ENCODE measurements at places on chromosomes 3 and 15. TPM values are rescaled to one million over a fixed set of nuclear protein-coding genes. Genes with fewer than 3 reads are reported as not detected.

GRCh38 chr3:120143676-120144075 lies 49.4 kb upstream of the GSK3B start:
- no peak overlapping the region for H3K27ac ChIP-seq
- no peak for DNase-seq
- H3K4me1 ChIP-seq = no peaks in the 10 kb centered on the region
- no peaks in the 10 kb centered on the region for H3K36me3 ChIP-seq

DNA sequence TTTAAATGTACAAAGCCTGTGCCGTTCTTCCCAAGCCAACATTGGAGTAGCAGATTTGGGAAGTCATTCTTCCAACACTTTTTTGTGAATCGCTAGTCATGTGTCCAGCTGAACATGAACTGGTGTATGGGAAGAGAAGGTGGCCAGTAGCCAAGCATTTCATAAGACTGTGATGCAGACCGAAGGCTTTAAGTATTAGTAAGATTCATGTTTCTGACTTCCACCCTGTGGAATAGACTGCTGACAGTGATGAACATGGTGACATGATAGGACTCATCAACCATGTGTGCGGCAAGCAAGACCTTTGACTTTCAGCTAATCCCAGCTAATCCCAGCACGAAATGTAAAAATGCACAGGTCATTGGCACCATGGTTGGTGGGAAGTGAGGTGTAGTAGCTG lies 48.3 kb upstream of the THSD4 start:
- no peaks in the 10 kb centered on the region for H3K4me1 ChIP-seq
- H3K36me3 ChIP-seq = no peaks in the 10 kb centered on the region
- H3K27ac ChIP-seq = peak overlapping the region; percentile 56
- DNase-seq = no peak
- no peak overlapping the region for H3K4me3 ChIP-seq

DNA sequence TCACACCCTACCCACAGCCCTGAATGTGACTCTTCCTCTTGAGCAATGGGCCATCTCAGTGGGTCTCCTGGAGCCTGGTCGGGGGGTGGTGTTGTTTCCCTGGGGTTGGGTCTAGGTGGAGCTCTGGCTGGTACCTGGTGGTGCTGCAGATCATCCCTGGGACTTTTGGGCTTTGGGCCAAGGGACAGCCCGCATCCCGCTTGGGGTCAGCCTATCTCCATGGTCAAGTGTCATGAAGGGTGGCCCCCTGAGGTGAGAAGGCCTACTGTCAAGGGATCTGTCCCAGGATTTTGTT lies 202.0 kb downstream of the UBE3A start:
- H3K36me3 ChIP-seq = no peaks in the 10 kb centered on the region
- no peak for DNase-seq
- no peaks in the 10 kb centered on the region for H3K4me1 ChIP-seq

DNA sequence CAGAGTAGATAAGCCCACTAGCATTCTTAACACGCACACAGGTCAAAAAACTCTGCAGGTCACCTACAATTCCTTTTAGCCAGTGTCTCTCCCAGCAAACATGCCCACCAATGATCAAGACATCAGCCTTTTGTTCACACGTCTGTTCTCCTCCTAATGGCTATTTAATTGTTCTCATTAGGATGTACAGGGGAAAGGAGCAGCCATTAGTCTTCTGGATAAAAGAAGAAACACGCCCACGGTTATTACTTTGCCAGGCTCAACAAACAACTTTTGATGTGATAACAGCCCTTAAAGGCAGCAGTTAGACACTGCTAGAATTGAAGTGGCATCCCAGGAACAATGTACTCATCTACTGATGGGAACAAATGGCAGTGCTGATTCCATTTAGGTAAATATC lies 108.8 kb downstream of the NTRK3 start:
- H3K27ac ChIP-seq = no peak overlapping the region
- H3K27me3 ChIP-seq = no peaks in the 10 kb centered on the region
- H3K36me3 ChIP-seq = no peaks in the 10 kb centered on the region
- no peak for DNase-seq

DNA sequence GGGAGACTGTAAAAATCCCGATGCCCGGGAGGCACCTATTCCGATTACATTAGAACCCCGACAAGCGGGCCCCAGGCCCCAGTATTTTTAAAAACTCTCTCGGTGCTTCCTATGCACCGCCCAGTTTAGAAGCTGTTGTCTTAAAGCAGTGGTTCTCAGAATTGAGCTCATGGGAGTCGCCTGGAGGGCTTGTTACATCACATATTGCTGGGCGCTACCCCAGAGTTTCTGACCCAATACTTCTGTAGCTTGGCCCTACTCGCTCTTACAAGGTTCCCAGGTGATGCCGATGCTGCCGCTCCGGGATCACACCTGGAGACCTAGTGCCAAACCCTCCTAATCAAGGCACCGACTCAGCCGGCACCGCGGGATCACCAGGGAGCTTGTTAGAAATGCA lies 35.2 kb downstream of the CPN2 start:
- peaks cover 16% of the 10 kb centered on the region for H3K4me1 ChIP-seq
- peak overlapping the region; percentile 67 for H3K4me3 ChIP-seq
- no peaks in the 10 kb centered on the region for H3K36me3 ChIP-seq
- no peaks in the 10 kb centered on the region for H3K27me3 ChIP-seq
- H3K27ac ChIP-seq = peak overlapping the region; percentile 78

DNA sequence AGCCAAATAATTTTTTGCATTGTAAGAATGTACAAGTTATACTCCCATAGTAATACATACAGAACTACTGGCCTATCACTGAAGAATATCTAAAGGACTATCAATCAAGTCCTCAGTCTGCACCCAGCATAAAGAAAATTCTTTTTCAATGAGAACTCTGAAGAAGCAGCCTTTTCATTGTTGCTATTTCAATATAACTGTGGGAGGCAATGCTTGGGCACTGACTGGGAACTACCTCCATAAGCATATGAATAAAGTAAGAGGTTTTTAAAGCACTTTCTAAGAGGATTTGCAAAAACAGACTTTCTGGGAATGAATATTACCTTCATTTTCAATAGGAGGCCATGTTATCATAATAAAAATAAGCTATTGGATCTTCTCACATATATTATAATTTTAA lies 24.6 kb upstream of the NECTIN3 start:
- no peak for DNase-seq
- H3K36me3 ChIP-seq = no peaks in the 10 kb centered on the region
- H3K4me3 ChIP-seq = no peak overlapping the region
- no peaks in the 10 kb centered on the region for H3K4me1 ChIP-seq
- no peaks in the 10 kb centered on the region for H3K27me3 ChIP-seq

GRCh38 chr3:64494526-64494925 lies 193.3 kb downstream of the ADAMTS9 start:
- no peak for DNase-seq
- no peaks in the 10 kb centered on the region for H3K4me1 ChIP-seq
- no peak overlapping the region for H3K27ac ChIP-seq
- H3K27me3 ChIP-seq = no peaks in the 10 kb centered on the region
- no peaks in the 10 kb centered on the region for H3K36me3 ChIP-seq

DNA sequence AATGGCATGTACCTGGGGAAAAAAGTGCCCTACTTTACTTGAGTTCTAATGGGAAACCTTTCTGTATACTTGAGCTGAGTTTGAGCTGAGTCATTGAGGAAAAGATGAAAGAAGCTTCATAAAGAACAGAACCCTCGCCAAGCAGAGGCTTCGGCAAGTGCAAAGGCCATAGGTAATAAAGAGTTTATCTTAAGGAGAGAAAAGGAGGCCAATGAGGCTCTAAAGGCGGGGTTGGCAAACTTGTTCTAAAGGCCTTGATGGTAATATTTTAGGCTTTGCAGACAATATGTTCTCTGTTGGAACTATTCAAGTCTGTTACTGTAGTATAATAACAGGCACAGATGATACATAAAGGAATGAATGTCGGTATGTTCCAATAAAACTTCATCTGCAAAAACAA lies 17.6 kb upstream of the TRAT1 start:
- H3K4me1 ChIP-seq = no peaks in the 10 kb centered on the region
- H3K27me3 ChIP-seq = no peaks in the 10 kb centered on the region
- DNase-seq = no peak
- no peaks in the 10 kb centered on the region for H3K36me3 ChIP-seq
- no peak overlapping the region for H3K4me3 ChIP-seq

GRCh38 chr15:68795298-68795848 lies 25.3 kb downstream of the ANP32A start:
- peak; percentile 94 for DNase-seq
- H3K36me3 ChIP-seq = no peaks in the 10 kb centered on the region
- H3K4me3 ChIP-seq = peak overlapping the region; percentile 13
- H3K27me3 ChIP-seq = no peaks in the 10 kb centered on the region
- H3K27ac ChIP-seq = peak overlapping the region; percentile 88
- peaks cover 44% of the 10 kb centered on the region for H3K4me1 ChIP-seq

- H3K27me3 ChIP-seq = no peaks in the 10 kb centered on the region
Observed at GRCh38 chr3:114624571-114625181, 330.8 kb downstream of the TIGIT start.

DNA sequence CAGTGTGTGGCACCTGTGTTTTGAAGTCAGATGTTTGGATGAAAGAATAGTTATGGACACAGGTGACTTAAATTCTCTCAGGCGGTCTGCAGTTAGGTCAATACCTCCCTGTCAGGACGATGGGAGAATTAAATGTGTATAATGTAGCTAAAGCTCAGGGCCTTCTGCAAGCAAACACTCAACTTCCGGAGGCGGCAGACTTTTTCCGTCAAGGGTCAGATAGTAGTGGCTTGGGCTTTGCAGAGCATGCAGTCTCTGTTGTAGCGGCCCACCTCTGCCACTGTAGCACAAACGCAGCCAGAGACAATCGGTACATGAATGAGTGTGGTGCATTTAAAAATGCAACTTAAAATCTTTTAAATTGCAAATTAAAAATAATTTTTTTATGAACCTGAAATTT lies 47.4 kb downstream of the CMTM8 start:
- H3K36me3 ChIP-seq = no peaks in the 10 kb centered on the region
- no peak for DNase-seq
- H3K27ac ChIP-seq = no peak overlapping the region

ITPR1 gene
- total RNA-seq = 227 TPM

PTH1R gene
- total RNA-seq = 13.4 TPM

CIP2A gene
- 2.0 TPM for total RNA-seq

TUBGCP4 gene
- 12.2 TPM for total RNA-seq

Data from breast epithelium (tissue), 4 donors.